Gastroesophageal sphincter (tissue), 4 donors: ENCODE measurements at places on chromosomes 12 and 14. TPM values are rescaled to one million over a fixed set of nuclear protein-coding genes. Genes with fewer than 3 reads are reported as not detected.

Gene ATL1
- total RNA-seq, result 21.5 TPM

Gene CAPS2
- 12.3 TPM for total RNA-seq

Gene USP30
- total RNA-seq, result 15.0 TPM

Gene KRT8
- total RNA-seq, result 72.0 TPM

Gene RPS6KL1
- total RNA-seq, result 10.2 TPM

Gene CARMIL3
- total RNA-seq, result not detected

DNA sequence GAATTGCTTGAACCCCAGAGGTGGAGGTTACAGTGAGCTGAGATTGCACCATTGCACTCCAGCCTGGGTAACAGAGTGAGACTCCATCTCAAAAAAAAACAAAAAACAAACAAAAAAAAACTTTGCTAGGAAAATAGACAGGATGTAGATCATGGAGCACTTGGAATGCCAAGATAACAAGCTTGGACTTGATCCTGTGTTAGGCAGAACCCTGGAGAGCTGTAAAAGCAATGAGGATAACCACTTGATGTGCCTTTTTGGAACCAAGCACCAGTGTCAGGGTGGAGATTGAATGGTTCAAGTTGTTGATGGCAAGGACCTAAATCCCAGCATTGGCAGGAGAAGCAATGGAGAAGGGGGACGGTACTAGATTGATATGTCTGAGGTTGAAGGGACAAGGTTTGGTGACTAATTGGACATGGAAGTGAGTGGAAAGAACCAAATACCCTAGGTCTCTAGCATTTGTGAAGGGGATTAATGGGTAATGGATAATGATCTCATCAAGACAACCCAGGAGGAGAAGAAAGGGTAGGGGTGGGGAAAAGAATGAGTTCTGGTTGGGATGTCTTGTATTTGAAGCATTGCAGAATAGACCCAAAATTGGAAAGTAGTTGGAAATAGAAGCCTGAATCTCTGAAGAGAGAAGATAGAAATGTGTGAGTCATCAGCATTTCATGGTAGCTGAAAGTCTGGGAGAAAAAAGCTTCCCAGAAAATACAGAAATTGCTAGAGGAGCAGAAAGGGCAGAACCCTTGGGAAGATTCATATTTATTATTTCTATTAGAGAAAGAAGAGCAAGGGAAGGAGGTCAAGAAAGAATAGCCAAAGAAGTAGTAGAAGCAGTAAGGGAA lies 176.7 kb downstream of the NUAK1 start:
- no peak for ATAC-seq

GRCh38 chr12:40522837-40523236 lies 169.4 kb upstream of the CNTN1 start:
- ATAC-seq, result no peak

GRCh38 chr12:125956186-125956585 lies 891.0 kb downstream of the AACS start:
- ATAC-seq, result no peak

- ATAC-seq, result no peak
Measured at GRCh38 chr14:100117633-100118395, 41.6 kb downstream of the DEGS2 start.

DNA sequence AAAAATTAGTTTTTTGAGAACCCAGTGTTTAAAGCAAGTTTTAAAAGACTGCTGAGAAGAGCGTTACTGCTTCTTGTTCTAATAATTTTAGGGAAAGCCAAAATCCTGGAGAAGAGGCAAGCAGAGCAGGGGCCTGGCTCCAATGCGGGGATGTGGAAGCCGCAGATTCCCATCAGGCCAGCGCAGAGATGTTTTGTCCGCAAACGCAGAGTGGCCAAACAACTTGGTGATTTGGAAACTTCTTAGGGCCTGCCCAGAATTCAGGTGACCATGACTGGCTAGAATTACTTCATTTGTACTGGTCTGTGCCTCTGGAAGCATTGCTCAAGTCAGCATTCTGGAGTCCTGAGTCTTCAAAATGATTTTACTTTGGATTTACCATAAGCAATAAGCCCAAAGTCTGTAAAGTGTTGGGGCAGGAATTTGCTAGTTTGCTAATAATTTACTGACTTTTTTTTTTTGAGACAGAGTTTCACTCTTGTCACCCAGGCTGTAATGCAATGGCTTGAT lies 208.4 kb downstream of the PPM1H start:
- no peak for ATAC-seq

GRCh38 chr12:105359856-105360255 lies 29.4 kb downstream of the C12orf75 start:
- ATAC-seq, result no peak

GRCh38 chr12:47079468-47079980 lies at the start of the genes AMIGO2 and PCED1B:
AMIGO2 (minus strand) TSS chr12:47079959; CDS start chr12:47079002, 957 bp downstream.
PCED1B (plus strand) TSS chr12:47079621; CDS start chr12:47235064, 155,443 bp downstream.
- peak; percentile 71 for ATAC-seq

DNA sequence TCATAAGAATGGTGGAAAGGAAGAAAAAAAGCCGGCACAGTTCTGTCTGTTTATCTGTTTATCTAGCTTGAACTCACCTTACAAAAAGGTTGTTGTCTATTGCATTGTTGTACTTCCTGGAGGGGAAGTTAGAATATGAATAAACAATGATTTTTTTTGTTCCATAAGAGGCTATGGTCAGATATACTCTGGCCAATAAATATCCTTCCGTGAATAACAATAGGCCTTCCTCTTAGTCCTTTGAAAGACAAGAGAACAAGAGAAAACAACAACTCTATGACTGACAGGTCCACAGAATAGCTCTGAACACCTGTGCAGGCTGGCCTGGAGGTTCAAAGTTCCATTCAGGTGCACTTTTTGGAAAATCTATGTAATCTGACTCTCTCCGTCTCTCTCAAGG lies 192.8 kb upstream of the KRR1 start:
- ATAC-seq, result no peak

DNA sequence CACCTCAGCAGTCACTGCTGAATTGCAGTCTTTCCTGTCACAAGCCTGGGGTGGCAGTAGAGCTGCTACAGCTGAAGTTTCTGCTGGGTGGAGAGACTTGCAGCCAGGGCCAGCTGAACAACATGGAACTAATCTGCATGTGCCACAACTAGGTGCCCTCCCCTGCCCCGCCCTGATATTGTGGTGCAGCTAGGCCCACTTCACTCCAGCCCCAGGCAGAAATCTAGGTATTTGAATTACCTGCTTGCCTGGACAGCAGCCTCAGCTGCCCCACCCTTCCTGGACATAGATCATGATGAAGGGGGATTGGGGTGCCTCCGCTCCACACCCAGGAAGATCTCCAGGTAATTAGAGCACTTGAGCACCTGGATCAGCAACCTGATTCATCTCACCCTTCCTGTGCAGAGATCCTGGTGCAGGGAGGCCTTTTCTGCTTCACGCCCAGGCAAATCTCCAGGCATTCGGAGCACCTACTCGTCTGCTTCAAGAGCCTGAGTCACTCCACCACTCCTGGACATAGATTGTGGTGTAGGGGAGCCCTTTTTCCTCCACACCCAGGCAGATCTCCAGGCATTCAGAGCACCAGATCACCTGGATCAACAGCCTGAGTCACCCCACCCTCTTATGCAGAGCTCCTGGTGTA lies 477.0 kb downstream of the SOX5 start:
- no peak for ATAC-seq
